ENCODE measurements at places on chromosomes 4 and X.

GRCh38 chrX:38649674-38650647, 88.6 kb downstream of the TSPAN7 start:
- H3K27ac ChIP-seq = no peak overlapping the region
- no peak for DNase-seq
- peaks cover 3% of the 10 kb centered on the region for H3K4me1 ChIP-seq
- H3K36me3 ChIP-seq = no peaks in the 10 kb centered on the region
- H3K27me3 ChIP-seq = peaks cover 2% of the 10 kb centered on the region
- H3K4me3 ChIP-seq = no peak overlapping the region

- H3K4me3 ChIP-seq = no peak overlapping the region
- H3K27ac ChIP-seq = no peak overlapping the region
- no peaks in the 10 kb centered on the region for H3K36me3 ChIP-seq
- H3K4me1 ChIP-seq = no peaks in the 10 kb centered on the region
- H3K27me3 ChIP-seq = peaks cover 19% of the 10 kb centered on the region
Measured at GRCh38 chr4:5979981-5980380, 38.2 kb downstream of the C4orf50 start.

DNA sequence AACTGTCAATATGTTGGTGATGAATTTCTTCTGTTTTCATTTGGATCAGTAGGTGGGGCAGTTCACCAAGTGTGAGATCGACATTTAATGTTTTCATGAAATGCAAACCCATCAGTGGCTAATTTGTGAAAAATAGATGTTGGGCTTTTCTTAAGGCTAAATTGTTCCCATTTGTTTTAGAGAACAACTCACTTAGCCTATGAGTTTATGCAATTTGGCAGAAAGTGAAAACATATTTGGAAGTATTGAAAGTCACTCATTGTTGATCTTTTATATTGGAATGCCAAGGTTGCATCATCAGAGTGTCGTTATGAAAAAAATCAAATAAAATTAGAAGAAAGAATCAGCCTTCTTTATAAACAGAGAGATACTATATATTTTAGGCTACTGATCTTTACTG, 132.4 kb downstream of the RPA4 start:
- H3K36me3 ChIP-seq = no peaks in the 10 kb centered on the region
- no peak overlapping the region for H3K27ac ChIP-seq
- DNase-seq = no peak
- H3K4me3 ChIP-seq = no peak overlapping the region

- H3K27ac ChIP-seq = no peak overlapping the region
- H3K27me3 ChIP-seq = peaks cover 7% of the 10 kb centered on the region
- H3K4me3 ChIP-seq = no peak overlapping the region
- DNase-seq = no peak
Measured at GRCh38 chr4:175954685-175955084, 111.0 kb upstream of the WDR17 start.

- H3K4me3 ChIP-seq = no peak overlapping the region
- no peak for DNase-seq
- H3K27ac ChIP-seq = no peak overlapping the region
- peaks cover 11% of the 10 kb centered on the region for H3K27me3 ChIP-seq
Measured at GRCh38 chr4:150173432-150173861, 95.2 kb downstream of the DCLK2 start.

DNA sequence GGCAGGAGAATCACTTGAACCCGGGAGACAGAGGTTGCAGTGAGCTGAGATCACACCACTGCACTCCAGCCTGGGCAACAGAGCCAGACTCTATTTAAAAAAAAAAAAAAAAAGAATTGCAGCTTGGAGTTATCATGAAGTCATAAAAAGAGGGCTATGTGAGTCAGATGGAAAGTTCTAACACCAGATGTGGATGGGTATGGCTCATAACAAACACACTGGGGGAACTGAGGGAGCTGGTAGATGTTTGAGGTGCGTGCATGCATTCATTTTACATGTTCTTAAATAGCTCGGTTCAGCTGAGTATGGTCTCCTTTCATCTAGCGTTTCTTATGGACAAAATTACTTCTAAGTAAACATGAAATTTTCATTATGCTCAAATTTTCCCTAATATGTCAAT, 11.7 kb downstream of the TRMT2B start:
- H3K4me3 ChIP-seq = no peak overlapping the region
- peaks cover 14% of the 10 kb centered on the region for H3K36me3 ChIP-seq
- no peak for DNase-seq
- H3K4me1 ChIP-seq = no peaks in the 10 kb centered on the region
- H3K27me3 ChIP-seq = no peaks in the 10 kb centered on the region

GRCh38 chr4:19776021-19776459, 475.7 kb upstream of the SLIT2 start:
- no peaks in the 10 kb centered on the region for H3K27me3 ChIP-seq
- no peak overlapping the region for H3K27ac ChIP-seq
- H3K4me3 ChIP-seq = no peak overlapping the region
- no peak for DNase-seq
- no peaks in the 10 kb centered on the region for H3K4me1 ChIP-seq

DNA sequence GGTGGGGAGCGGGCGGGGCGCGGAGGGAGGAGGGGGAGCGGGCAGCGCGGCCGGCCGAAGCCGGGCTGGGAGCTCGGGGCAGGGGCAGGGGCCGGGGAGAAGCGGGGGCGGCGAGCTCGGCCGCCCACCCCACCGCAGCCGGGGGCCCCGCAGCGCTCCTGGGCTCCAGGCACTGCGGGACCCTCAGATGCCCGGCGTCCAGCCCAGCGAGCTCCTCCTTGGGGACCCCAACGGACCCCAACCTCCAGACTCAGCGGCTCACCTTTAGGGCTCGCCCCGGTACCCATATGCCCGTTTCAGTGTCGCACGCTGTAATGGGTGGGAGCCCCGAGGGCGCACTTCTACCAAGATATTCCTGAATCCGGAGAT, 357 bp upstream of the ADGRG2 start:
- no peak overlapping the region for H3K27ac ChIP-seq
- DNase-seq = no peak
- no peaks in the 10 kb centered on the region for H3K4me1 ChIP-seq

- H3K27ac ChIP-seq = no peak overlapping the region
- no peak for DNase-seq
Measured at GRCh38 chr4:40486534-40486933, 143.1 kb downstream of the RBM47 start.

- no peaks in the 10 kb centered on the region for H3K4me1 ChIP-seq
- no peak overlapping the region for H3K4me3 ChIP-seq
- H3K27ac ChIP-seq = no peak overlapping the region
Measured at GRCh38 chr4:164946810-164947209, 30.6 kb downstream of the TRIM61 start.

GRCh38 chrX:112223391-112223790, 140.8 kb upstream of the TRPC5 start:
- no peaks in the 10 kb centered on the region for H3K27me3 ChIP-seq
- DNase-seq = no peak
- H3K4me3 ChIP-seq = no peak overlapping the region
- no peaks in the 10 kb centered on the region for H3K4me1 ChIP-seq
- no peak overlapping the region for H3K27ac ChIP-seq

DNA sequence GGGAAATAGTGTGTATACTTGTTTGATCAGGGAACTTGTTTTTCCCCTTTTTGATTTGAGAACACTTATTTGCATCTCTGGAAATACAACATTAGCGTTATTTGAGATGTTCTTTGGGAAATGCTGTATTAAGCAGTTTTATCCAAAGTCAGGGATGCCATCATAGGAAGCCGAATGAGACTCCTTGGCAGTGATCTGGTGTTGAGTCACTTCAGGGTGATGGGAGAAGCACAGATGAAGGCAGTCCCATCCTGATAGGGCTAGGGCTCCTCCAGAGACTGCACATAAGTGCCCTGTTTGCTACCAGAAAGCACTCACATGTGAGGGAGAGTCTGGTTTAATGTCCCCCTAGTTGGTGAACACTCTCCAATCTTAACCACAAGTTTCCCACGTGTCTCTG, 62.3 kb downstream of the IL1RAPL1 start:
- H3K36me3 ChIP-seq = no peaks in the 10 kb centered on the region
- no peak overlapping the region for H3K4me3 ChIP-seq
- no peak overlapping the region for H3K27ac ChIP-seq
- no peak for DNase-seq

- H3K4me3 ChIP-seq = no peak overlapping the region
- H3K36me3 ChIP-seq = no peaks in the 10 kb centered on the region
- DNase-seq = no peak
- no peaks in the 10 kb centered on the region for H3K27me3 ChIP-seq
Measured at GRCh38 chr4:141078871-141079270, 54.4 kb downstream of the RNF150 start.

DNA sequence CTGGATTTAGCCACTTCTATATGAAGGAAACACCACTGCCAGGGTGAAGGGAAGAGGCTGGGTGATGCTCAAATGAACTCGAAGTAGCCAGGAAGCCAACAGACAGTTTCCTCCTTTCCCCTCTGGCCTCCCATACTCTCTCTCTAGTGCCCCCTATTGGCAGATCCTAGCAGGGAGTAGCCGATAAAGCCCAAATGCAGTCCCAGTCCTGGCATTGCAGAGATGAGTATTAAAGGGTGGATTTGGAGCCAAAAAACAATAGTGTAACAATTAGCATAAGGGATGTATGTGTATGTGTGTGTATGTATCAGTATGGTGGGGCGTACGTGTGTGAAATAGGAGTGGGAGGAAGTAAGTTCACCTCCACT, 213.8 kb upstream of the LDB2 start:
- no peak overlapping the region for H3K4me3 ChIP-seq
- no peak overlapping the region for H3K27ac ChIP-seq
- H3K4me1 ChIP-seq = no peaks in the 10 kb centered on the region
- no peak for DNase-seq

DNA sequence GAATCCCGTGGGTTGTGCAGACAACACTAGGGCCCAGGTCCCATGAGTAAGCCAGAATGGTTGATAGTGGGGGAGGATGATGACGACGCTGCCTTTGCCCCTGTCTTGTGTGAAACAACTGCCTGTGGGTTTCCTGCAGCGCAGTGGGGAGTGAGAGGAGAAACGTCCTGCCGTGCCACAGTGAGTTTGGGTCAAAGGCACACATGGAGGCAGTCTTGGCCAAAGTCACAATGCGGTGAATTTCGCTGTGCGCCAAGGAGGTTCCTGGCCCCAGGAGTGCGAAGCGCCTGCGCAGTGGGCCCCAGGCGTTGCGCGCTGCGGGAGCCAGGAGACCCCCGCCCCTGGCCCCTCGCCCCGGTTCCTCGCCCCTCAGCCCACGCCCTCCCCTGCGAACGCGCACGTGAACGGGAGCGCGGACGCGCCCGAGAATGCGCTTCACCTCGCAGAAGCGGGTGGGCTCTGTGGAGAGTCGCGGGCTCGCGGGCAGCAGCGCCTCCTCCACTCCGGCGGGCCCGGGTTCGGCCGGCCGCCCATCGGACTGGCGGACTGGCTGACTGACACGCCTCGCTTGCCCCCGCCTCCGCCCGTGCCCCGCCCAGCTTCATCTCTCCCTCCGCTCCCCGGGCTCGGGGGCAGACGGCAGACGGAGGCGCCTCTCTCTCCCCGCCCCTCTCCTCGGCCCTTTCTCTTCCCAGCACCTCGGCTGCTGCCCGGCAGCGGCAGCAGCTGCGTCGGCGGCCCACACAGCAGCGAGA, at the start of gene NUDT10:
NUDT10 (plus strand) TSS at position 635 of the 755 bp plus-strand sequence. CDS start 144 bp downstream, outside the sequence.
- DNase-seq = peak; percentile 64
- H3K4me1 ChIP-seq = no peaks in the 10 kb centered on the region
- no peaks in the 10 kb centered on the region for H3K36me3 ChIP-seq
- H3K27me3 ChIP-seq = peaks cover 4% of the 10 kb centered on the region

DNA sequence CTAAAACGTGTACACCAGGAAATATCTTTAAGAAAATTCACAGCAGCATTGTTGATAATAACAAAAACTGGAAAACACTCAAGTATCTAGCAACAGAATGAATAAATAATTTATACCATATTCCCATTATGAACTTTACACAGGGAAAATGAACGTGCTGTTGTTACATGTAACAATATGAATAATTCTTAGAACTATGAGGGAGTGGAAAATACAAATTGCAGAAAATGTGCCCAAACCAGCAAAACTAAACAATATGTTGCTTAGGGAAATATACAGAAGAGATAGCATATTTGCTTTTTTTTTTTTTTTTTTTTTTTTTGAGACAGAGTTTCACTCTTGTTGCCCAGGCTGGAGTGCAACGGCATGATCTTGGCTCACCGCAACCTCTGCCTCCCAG, 14.8 kb upstream of the FAT1 start:
- H3K4me3 ChIP-seq = no peak overlapping the region
- no peak overlapping the region for H3K27ac ChIP-seq
- H3K27me3 ChIP-seq = no peaks in the 10 kb centered on the region
- H3K36me3 ChIP-seq = no peaks in the 10 kb centered on the region

DNA sequence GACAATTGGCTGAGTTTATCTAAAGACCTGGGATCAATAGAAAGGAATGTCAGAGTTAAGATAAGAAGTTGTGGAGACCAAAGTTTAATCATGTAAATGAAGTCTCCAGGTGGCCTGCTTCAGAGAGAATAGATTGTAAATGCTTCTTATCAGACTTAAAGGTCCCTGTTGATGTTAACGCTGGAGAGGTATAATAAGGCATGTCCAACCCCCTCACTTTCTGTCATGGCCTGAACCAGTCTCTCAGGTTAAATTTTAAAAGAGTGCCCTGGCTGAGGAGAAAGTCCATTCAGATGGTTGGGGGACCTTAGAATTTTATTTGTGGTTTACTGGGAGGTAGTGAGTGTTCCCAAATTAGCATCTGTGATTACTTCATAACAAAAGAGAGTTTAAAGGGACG, 86.7 kb downstream of the AKAP4 start:
- H3K27me3 ChIP-seq = peaks cover 4% of the 10 kb centered on the region
- DNase-seq = no peak
- H3K27ac ChIP-seq = no peak overlapping the region
- H3K36me3 ChIP-seq = no peaks in the 10 kb centered on the region
- no peaks in the 10 kb centered on the region for H3K4me1 ChIP-seq

- H3K4me1 ChIP-seq = no peaks in the 10 kb centered on the region
- H3K27ac ChIP-seq = no peak overlapping the region
- no peak for DNase-seq
- H3K36me3 ChIP-seq = peaks cover 4% of the 10 kb centered on the region
- no peak overlapping the region for H3K4me3 ChIP-seq
Measured at GRCh38 chr4:128159967-128160366, 98.9 kb downstream of the LARP1B start.

GRCh38 chr4:86916392-86916791, 18.4 kb upstream of the AFF1 start:
- DNase-seq = no peak
- H3K36me3 ChIP-seq = no peaks in the 10 kb centered on the region
- no peak overlapping the region for H3K4me3 ChIP-seq
- H3K4me1 ChIP-seq = peaks cover 10% of the 10 kb centered on the region
- H3K27ac ChIP-seq = no peak overlapping the region

DNA sequence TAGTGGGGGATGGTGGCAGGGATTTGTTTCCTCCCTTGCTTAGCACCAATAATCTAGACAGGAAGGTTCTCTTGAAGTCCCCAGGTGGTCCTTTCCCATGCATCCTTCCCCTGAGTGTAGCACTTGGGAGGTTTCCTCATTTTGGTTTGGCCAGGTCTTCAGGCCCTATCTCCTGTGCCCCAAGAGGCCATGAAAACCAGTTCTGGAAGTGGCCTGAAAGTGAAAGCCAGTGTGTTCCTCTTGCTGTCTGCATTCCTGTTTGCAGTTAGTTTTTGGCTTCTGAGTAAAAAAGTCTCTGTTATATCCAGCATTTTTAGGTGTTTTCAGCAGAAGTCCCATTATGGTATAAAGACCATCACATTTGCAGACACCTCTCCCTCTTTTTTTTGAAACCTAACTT, 59.5 kb downstream of the MTM1 start:
- peaks cover 38% of the 10 kb centered on the region for H3K36me3 ChIP-seq
- no peak overlapping the region for H3K4me3 ChIP-seq
- no peak overlapping the region for H3K27ac ChIP-seq
- H3K4me1 ChIP-seq = peaks cover 7% of the 10 kb centered on the region
- no peaks in the 10 kb centered on the region for H3K27me3 ChIP-seq
- no peak for DNase-seq

Data from activated naive CD8-positive, alpha-beta T cell treated with anti-CD3 and anti-CD28 coated beads, Interleukin-2, amount 10 ng/mL, durations not matched to agents 7 days and 5 days (primary cell).